ENCODE measurements at places on chromosomes 5 and 9.

- no peak for DNase-seq
Measured at GRCh38 chr9:74783408-74783807, 104.3 kb downstream of the TRPM6 start.

DNA sequence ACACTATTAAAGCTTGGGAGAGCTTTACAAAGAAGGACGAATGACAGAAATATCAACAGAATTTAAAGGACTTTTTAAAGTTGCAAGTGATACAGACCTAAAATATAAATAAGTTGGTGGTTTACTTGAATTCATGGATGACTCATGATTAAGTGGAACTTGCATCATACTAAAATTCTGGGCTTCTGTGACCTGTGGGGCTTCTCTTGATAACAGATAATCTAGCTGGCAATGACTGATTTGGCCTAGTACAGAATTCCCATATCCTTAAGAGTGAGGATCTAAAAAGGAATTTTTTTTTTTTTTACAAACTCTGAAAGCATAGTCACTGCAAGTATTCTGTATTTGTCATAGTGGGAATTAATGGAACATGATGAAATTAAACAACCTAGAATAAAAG, 543.7 kb upstream of the SGCD start:
- DNase-seq = no peak

GRCh38 chr5:14406554-14406849, 175.1 kb upstream of the OTULINL start:
- no peak for DNase-seq

DNA sequence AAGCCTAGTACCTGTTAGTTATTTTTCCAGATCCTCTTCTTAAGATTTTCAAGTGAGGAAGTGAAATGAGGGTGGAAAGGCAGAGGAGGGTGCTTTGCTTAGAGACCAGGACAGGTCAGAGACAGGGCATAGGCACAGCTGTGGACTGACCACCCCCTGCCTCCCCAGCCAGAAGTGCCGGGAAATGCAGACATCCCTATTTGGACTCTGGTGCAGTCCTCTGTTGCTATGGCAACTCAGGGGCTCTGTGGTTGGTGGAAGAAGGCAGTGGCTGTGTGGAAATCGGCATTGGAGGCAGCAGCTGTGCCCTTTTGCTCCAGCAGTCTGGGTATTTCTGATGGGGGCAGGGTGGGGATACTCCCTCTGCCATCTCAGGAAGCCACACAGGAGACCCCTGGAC, 43.3 kb upstream of the NDFIP1 start:
- DNase-seq = no peak

- DNase-seq = no peak
Measured at GRCh38 chr9:1042466-1042865, 7.7 kb upstream of the DMRT2 start.

GRCh38 chr5:95809414-95809960, 13.0 kb downstream of the GLRX start:
- DNase-seq = no peak

- no peak for DNase-seq
Measured at GRCh38 chr5:40570408-40571129, 109.1 kb upstream of the PTGER4 start.

- no peak for DNase-seq
Measured at GRCh38 chr5:16550316-16550952, 66.4 kb downstream of the RETREG1 start.

- DNase-seq = no peak
Measured at GRCh38 chr9:114604989-114605388, 6.1 kb upstream of the TMEM268 start.

DNA sequence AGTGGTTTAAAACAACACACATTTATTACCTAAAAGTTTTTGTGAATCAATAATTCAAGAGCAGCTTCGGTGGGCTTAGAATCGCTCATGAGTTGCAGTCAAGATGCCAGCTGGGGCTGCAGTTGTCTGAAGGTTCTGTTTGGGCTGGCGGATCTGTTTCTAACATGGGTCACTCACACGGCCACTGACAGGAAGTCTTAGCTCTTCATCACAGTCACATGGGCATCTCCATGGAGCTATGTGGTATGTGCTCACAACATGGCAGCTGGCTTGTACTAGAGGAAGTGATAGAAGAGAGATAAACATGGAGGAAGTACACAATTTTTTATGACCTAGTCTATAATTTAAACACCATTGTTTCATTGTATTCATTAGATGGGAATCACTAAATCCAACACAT, 11.2 kb downstream of the KLHL9 start:
- no peak for DNase-seq

GRCh38 chr9:130680836-130681768, 12.5 kb upstream of the EXOSC2 start:
- peak; percentile 69 for DNase-seq

DNA sequence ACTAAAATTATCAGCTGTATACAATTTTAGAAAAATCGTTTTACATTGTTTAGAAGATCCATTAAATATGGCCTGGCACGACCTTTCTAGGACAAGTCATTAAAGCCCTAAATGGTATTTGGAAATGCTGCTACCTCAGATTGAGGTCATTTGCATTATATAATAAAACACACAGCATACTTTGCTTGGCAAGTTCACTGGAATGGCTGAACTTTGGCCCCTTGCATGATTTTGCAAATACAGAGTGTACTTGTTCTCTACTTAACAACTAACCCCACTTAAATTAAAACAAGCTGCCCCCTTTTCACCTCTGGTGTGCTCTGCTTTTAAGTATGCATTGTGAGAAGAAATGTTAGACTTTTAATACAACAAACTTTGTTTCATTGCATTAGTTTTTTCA, 860.1 kb downstream of the PTPRD start:
- no peak for DNase-seq

GRCh38 chr9:95740217-95741004, 135.1 kb upstream of the ERCC6L2 start:
- no peak for DNase-seq

DNA sequence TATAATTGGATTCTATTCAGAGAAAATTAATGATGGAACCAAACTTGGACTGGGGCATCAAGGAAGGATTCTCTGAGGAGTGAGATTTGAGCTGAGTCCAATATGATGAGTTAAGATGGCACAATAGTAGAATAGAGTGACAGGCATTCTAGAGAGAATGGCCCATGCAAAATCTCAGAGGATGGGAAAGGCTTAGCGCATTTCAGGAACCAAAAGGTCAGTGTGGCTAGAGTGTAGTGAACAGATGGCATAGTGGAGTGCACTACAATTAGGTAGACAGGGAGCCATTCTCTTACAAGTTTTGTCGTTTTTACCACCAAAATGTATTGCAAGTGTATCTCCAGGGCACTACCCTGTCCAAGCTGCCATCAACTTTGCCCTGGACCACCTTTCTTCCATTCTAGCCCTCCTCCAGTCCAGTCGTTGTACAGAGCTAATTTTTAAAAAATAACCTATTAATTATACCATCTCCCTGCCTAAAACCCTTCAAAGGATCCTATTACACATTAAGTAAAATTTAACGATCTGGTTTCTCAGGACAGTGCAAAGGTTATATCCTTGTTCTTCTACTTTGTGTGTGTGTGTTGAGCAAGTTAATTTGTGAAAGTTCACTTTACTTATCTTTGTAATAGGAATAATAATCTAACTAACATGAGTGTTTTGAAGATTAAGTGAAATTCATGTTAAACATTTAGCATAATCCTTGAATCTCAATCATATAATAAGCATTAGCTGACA, 211.7 kb downstream of the COMMD10 start:
- DNase-seq = no peak

DNA sequence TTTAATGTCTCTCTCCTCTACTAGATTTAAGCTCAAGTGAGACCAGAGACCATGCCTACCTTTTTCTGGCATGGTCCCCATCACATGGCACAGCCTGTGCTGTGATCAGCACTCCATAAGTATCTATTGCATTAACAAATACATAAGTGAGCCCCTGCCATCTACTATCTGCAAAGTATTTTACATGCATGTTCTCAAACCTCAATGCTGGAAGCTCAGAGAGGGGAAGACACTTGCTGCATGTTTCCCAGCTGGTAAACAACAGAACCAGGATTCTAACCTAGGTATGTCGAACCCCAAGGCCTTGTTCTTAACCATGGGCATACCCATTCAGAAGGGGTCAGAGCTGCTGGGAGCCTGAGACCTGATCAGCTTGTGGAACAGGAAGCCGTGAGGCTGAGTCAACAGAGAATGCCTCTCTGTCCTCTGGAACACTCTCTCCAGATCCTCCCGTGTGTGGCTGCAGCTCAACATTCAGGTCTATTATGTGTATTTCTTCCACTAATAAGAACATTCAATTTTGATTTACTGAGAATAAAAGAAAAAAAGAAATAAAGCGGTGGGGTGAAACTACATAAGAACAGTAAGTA, 232.5 kb upstream of the MSX2 start:
- no peak for DNase-seq

GRCh38 chr5:88792144-88792840, 90.7 kb downstream of the MEF2C start:
- DNase-seq = no peak

- DNase-seq = no peak
Measured at GRCh38 chr9:114555696-114556095, 31.9 kb upstream of the ATP6V1G1 start.

GRCh38 chr5:153770066-153770465, 268.6 kb downstream of the FAM114A2 start:
- DNase-seq = no peak

- DNase-seq = no peak
Measured at GRCh38 chr9:20707708-20708107, 23.6 kb downstream of the FOCAD start.

DNA sequence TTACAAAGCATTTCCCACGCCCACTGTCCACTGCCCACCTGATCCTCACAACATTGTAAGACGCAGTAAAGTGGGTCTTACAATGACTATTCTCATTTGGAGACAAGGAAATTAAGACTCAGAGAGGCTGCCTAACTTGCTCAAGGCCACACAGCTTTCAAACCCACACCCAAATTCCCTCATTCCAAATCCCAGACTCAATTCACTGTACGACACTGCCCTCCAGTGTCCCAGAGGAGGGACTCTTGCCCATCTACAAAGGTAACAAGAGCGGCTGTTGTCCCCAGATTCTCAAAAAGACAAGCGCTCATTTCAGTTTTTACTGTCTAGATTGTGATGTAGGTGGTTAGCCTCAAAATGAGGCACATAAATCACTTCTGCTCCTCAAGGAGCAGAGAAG, 184.6 kb downstream of the ACTL7B start:
- DNase-seq = no peak

DNA sequence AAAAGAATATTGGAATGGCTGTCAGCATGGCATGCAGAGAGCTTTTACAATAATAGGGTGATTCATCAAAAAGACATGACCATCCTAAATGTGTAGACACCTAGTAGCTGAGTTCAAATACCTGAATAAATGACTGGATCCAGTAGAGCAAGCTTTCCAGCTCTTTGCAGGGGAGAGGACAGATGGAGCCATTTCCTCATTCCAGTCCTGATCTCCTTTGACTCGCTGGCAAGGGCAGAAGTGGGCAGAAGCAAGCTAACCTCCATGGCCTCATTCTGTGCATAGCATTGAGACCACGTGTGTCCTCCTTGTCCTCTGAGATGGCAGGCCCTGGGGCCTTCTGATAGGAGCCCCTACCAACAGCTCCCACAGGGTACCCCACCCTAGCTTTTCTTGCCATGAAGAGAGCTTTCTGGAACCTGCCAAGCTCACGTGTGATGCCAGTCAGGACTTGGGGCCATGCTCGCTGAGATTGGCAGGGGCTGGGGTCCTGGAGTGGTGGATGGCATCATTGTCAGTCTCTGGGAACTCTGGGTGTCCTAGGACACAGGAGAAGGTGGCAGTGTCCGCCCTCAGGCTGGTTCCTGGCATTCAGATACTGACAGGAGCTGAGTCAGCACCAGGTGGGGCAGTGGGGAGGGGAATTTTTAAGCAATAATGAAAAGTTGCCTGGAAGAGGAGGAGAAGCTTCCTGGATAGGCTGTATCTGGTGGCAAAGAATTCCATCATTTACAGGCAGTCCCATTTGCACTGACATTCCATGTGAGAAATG, 33.6 kb downstream of the WWC1 start:
- DNase-seq = no peak

DNA sequence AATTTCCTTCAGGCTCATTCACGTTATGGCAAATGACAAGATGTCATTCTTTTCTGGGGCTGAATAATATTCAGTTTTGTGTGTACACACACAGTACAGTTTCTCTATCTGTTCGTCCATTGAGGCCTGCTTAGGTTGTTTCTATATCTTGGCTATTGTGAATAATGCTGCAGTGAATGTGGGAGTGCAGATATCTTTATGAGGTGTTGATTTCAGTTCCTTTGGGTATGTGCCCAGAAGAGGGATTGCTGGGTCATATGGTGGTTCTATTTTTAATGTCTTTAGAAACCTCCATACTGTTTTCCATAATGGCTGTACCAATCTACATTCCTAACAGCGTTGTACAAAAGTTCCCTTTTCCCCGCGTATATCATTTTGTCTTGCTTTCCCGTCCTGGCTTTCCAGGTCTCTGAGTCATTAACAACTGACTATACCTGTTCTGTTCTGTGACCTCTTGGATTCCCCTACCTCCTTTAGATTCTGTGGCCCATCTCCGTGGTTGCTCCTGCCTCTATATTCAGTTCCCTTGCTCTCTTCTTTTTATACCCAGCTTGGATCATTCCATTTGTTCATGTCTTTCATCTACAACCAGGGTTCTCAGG, 6.8 kb downstream of the SNX30 start:
- no peak for DNase-seq

- DNase-seq = no peak
Measured at GRCh38 chr9:133008824-133009223, 22.0 kb upstream of the GTF3C5 start.

GRCh38 chr9:110224583-110224982, 16.6 kb upstream of the C9orf152 start:
- DNase-seq = no peak

DNA sequence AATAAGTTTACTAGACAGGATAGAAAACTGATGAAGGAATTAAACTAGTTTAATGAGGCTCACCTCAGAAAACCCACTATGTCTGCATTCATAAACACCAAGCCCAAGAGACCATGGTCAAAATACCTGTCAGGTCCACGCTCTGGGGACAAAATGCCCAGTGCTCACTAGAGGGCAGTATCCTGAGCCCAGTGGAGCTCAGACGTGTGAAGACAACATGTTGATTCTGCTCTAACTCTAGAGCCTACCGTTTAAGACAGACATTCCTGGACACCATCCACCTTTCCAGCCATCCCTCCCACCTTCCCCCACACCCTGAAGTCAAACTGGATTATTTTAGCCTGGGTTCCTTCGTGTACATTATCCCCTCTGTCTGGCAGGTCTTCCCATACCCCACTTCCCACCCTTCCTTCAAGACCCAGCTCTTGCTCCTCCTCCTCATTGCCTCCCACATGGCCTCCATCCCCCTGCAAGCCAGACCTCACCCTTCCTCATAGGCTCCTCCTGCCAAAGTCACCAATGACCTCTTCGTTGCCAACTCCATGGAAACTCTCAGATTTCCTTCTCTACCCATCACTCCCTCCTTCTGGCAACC, 142.3 kb upstream of the FSTL4 start:
- no peak for DNase-seq

DNA sequence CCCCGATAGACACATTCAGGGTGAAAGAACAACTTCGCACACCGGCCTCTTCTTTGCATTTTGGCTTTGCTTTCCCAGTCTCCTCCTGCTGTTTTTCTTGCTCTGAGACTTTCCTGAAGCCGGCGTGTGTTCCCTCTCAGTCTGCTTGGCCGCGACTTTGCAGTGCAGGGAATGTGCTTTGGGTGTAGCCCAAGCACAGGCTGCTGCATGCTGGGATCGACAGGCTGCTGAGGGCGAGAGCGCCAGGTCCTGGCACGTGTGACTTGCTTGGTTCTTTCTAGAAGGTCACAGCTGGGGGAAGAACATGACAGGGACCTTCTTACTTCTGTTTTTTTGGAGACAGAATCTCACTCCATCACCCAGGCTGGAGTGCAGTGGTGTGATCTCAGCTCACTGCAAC, 40.6 kb downstream of the TENT4A start:
- no peak for DNase-seq
